ENCODE measurements at places on chromosomes 16 and 17.

GRCh38 chr16:71722801-71723536 is 1.5 kb downstream of the PHLPP2 start:
- peak; percentile 36 for DNase-seq

DNA sequence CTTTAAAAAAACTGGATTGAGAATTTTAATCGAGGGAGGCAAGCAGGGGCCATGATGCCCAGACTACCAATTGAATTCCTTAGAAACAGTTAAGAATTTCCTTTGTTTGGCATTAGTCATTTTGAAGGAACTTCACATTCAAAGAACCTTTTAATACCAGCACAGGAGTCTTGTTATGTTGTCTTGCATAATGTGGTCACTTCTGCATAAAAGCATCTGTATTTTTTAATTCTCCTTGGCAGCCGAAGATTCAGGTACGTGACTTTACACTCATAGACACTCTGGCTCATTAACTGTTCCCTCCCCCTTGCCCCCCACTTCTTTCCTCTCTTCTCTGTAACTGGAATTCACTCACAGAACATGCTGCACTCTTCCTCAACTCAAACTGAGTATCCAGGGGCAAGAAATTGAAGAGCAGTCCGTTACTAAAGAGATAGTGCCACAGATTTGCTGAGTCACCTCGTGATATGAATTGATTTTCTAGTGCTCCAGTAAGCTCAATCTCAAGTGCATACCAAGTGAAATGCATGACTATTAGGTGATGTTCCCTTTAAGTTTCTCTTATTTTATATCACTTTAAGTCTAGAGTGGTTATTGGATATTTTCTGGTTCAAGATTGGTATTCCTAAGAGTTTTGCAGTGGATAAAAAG is 572.2 kb upstream of the SOX9 start:
- DNase-seq = no peak

- DNase-seq = no peak
Observed at GRCh38 chr17:41419716-41420115, 4.7 kb downstream of the KRT37 start.

GRCh38 chr17:11493936-11494335 is 104.3 kb upstream of the DNAH9 start:
- DNase-seq = no peak

GRCh38 chr17:640436-640835 is 74.2 kb downstream of the VPS53 start:
- DNase-seq = no peak

GRCh38 chr16:59067205-59067604 is 333.1 kb upstream of the GOT2 start:
- no peak for DNase-seq

DNA sequence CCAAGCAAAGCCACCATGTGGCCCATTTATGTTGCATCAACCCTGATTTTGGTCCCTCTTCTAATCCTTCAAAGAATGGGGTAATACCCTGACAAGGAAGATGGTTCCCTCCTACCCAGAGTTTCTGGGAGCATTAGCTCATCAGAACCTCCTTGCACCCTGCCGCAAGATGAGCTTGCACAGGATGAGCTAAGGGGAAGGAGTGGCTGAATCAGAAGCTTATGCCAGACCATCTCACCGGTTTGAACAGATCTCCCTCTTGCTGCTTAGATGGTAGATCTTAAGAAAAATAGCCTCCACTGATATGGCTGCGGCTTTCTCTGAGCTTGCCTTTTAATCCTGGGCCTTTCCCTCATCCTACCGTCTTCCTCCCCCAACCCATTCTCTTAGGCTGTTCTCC is 175.1 kb downstream of the SOX9 start:
- no peak for DNase-seq

GRCh38 chr17:58569196-58569595 is 54.8 kb upstream of the MTMR4 start:
- DNase-seq = no peak

GRCh38 chr17:14204084-14204483 is 32.6 kb downstream of the CDRT15 start:
- DNase-seq = no peak

DNA sequence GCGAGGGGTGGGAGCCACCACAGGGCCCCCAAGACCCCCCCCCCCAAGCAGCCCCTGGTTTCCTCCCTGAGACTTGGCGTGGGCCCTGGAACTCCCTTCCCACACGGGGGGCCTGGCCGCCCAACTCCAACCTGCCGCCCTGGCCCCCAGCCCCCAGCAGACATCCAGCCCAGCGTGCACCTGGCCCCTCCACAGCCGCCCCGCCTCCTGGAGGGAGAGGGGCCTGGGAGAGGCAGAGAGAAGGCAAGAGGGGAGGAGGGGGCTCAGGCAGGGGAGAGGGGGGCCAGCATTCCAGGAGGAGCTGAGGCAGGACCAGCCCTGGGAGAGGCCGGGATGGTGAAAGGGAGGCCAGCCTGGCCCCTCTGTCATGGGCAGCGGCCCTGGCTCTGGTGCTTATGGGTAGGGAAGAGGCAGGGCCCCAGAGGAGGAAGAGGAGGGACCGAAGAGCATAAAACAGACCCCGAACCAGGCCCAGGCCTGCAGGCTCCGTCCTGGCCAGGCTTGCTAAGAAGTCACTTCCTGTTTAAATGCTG is 16.7 kb downstream of the IL34 start:
- no peak for DNase-seq

DNA sequence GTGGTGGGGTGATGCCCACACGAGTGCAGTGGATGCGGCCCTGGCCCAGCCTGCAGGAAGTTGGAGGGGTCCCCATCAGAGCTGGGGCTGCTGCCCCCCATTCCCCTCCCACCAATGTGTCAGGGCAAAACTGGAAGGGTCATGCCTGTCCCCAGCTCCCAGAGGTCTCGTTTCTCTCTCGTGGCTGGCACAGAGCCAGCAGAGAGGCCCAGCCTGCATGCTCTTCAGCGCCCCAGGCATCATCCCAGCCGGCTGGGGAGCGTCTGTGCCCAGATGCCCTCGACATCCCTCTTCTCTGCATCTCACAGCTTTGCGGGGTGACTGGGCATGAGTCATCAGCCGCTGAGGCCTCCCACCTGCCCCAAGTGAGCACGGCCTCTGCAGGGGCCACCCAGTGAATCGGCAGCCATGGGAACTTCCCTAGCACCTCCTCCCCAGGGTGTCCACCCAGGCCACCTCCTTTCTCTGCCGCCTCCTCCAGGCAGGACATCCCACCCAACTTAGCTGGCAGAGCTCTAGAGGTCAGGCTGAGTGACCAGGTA is 9.8 kb upstream of the CSNK1D start:
- no peak for DNase-seq

DNA sequence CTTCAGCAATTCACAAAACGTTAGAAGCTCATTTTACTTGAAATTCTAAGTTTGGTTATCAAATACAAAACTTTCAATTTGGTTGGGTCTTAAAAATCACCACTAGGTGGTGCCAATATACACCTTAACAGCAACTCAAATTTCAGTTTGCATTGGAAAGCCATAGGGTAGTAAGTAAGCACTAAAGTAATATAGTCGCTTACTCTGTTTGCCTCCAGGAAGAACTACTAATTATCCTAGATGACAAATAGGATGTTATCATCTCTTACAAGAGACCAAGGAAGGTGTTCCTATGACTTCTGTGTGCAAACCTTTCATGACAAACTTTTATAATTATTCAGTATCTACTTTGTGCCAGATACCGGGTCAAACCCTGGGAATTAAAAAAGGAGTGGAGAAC is 93.3 kb downstream of the MYO1D start:
- no peak for DNase-seq

DNA sequence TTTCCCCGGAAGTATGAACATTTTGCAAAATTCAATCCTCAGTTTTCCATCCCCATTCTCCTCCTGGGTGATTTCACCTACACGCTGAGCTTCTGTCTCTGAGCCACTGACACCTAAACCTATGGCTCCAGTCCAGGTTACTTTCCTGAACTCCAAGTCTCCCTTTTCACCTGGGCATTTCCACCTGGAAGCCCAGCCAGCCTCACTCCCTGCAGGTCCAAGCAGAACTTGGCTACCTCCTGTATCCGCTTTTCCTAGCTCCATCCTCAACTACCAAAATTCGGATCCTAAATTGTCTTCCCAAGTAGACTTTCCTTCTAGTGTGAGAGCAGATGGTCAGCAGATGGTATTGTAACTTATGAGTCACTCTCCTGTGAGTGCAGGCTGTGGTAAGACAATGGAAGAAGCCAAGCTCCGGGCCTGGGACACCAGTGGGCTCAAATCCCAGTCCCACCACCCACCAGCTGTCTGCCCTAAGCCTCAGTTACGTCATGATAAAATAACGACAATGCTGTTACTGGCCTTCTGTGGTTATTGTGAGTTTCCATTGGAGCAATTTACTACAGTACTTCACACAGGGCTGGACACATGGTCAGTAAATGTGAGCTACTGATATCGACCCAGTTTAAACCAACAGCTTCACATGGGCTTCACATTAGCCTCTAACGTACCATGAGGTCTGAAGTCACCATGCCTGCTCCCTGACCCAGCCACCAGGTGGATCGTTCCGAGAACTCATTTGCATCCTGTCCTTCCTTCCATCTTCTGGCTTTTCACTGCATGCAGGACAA is 33.3 kb downstream of the PECAM1 start:
- DNase-seq = no peak

GRCh38 chr17:65020284-65020683 is 36.3 kb downstream of the GNA13 start:
- DNase-seq = no peak

GRCh38 chr17:70271200-70271599 is 101.9 kb downstream of the KCNJ2 start:
- no peak for DNase-seq

- DNase-seq = no peak
Observed at GRCh38 chr16:79592186-79592585, 8.4 kb downstream of the MAF start.

GRCh38 chr16:87186446-87186845 is 130.7 kb downstream of the C16orf95 start:
- DNase-seq = no peak

- peak; percentile 62 for DNase-seq
Observed at GRCh38 chr17:76000016-76000754, 470 bp upstream of the CDK3 start.

GRCh38 chr17:520447-521182 is 168.0 kb upstream of the RPH3AL start:
- no peak for DNase-seq

DNA sequence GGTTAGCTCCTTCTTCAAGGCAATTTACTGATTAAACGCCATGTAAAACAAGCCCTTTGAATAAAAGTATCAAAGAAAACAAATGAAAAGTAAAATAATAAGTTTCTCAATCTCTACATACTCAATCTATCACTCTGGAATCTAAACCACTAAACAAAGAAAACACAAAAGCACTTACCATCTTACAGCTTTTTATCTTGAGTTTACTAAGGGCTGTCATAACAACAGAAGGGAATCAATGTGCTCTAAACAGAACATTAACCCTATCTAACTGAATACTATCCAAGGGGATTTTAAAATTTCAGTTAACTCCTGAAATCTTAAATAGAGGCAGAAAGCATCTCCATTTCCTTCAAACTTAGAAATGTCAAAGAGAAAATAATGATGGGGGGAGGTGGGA is 3.4 kb downstream of the SKA2 start:
- no peak for DNase-seq

DNA sequence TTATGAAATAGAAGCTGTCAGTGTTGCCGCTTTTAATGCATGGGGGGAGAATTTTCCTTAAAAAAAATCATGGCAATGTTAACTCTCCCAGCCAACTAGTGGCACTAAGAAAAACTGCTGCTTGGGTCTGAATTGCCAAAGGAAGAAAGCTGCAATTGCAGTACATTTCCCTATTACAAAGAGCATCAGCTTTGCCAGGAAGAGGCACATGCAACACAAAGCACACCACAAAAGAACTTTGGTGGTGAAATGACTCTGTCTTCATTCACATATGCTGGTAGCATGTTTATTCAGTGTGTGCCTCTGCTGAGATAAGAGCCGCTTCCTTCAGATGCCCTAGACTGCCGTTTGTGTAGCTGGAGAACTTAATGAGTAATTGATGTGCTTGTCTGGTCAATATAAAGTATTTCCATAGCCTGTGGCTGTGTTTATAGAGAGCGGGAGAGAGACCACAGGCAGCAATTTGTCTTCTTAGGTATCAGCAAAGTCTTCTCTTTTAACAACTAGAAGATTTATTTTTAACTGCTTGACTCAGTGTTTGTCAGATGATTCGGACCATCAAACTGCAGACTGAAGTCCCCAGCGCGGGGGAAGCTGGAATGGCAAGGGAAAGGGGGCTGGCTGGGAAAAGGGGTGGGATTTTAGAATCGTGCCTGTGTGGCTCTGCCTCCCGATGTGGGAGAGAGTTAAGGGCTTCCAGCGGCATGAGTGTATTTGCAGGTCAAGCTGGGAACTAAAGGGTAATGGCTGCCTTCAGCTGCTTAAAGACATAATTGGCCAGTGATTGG is 115.1 kb downstream of the MRTFB start:
- DNase-seq = no peak

All from stimulated activated CD8-positive, alpha-beta memory T cell treated with anti-CD3 and anti-CD28 coated beads, Interleukin-2, amount 100 ng/mL, for 48 hours (primary cell).